ENCODE measurements at places on chromosomes 11 and 22. TPM values are rescaled to one million over a fixed set of nuclear protein-coding genes. Genes with fewer than 3 reads are reported as not detected.

- DNase-seq = no peak
These were observed 99.8 kb downstream of the ZBTB16 start for GRCh38 chr11:114159320-114159719.

DNA sequence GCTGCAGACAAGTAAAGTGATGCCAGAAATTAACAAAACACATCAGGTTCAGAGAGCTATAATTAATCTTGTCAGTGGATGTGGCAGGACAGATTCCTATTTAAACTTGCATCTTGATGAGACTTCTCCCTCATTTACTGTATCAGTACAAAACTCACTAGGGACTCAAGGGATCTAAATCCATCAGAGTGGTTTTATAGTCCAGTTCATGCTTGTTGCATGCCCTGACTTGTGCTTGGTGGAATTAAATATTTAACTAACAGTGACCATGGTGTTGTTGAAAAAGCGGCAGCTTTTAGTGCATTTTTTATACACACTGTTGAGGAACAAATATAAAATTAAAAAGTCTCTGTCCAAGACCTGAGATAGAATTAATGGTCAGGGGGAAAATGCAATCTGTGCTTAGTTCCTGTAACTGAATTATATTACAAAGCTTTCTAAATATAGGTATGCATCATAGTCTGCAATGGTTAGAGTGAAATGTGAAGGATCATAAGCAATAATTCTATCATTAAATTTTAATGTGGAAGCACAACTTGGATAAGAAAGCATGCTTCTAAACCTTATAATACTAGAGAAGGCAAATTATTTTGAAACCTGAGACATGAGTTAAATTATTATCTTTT is 1475.5 kb upstream of the TENM4 start:
- DNase-seq = no peak

MICALL1 gene
- 20.8 TPM for total RNA-seq

GRCh38 chr22:31089160-31090100 is 8.3 kb downstream of the SMTN start:
- peak; percentile 36 for DNase-seq

TTC36 gene
- 0.32 TPM for total RNA-seq

- no peak for DNase-seq
These were observed 11.9 kb upstream of the NARS2 start for GRCh38 chr11:78586452-78587046.

KDM4F gene
- not detected for total RNA-seq

- DNase-seq = no peak
These were observed 634.3 kb downstream of the OPCML start for GRCh38 chr11:132898021-132898420.

OR51E2 gene
- total RNA-seq = not detected

DNA sequence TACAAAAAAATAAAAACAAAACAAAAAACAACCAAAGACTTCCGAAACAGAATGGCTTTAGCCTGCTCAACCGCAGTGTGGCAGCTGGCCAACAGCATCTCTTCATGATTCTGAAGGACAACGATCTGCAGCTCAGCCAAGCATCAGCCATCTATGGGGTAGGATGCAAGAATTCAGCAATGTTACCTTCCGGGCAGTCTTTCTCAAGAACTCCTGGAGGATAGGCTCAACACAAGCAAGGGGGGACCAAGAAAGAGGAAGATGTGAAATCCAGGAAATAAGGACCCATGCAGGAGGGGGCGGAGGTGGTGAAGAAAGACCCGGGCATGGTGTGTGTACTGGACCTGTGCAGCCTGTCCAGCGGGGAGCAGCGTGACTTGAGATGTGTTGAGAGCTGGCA is 3.5 kb upstream of the TSPO start:
- no peak for DNase-seq

GRCh38 chr22:41383085-41383484 is 1.3 kb downstream of the TEF start:
- no peak for DNase-seq

DNA sequence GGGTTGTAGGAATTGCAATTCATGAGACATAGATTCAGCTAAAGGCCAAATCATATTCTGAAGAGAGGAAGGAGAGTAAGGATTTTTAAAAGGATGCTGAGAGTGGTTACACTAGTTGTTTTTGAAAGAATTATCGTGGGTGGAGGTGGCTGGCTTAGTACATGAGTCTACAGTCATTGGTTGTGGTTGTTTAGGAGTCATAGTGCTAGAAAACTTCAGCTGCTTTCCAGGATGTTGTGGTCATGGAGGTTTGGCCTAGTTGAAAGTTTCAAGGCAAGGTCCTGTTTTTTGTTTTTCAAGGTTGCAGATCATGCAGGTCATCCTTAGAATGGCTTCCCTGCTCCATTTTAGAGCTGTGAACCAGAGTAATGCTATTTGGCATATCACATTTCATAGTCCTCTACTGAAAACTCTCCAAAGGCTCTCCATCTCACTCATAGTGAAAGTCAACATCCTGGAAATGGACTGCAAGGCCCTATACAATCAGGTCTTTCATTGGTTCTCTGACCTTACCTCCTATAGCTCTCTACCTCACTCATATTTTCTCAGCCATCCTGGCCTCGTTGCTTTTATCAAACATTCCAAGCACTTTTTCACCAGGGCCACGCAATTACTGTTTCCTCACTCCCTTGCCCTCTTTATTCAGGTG is 26.1 kb upstream of the ZBTB44 start:
- no peak for DNase-seq

ZNHIT2 gene
- 11.3 TPM for total RNA-seq

ZNF280B gene
- total RNA-seq = 2.5 TPM

DNA sequence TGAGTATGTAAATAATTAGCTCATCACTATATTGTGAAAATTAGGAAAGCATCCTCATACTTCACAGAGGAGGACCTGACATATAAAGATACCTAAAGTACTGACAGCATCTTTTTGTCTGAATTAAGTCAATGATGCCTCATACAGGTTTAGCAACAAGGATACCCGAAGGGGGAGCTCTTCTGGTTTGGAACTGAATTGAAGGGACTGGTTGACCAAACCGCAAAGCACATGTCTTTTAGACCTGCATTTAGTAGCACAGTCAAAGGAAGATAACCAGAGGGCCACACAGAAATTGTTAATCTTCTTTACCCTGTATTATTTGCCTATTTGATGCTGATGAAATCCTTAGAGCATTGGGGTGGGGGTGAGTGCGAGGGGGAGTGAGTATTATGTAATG is 12.9 kb upstream of the WT1 start:
- DNase-seq = no peak

- peak; percentile 27 for DNase-seq
These were observed 838 bp downstream of the FKBP2 start for GRCh38 chr11:64241491-64242374.

GNB1L gene
- total RNA-seq = 5.8 TPM

DNA sequence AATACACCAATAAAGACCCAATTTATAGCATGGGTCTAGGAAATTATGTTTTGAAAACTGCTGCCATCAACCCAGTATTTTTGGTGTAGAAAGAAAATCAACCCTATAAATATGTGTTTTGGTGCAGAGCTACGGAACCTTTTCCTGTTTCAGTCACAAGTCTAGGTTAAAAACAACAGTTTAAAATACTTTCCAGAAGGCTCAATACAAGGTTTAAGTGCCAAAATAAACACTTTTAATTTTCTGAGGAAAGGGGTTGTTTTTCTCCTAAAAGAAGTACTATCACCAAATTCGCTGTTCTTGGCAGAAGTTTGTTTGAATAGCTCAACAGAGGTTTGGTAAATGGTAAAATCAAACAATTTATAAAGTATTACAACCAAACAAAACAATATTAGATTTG is 201.3 kb downstream of the TMEM135 start:
- DNase-seq = no peak

GTSE1 gene
- 0.95 TPM for total RNA-seq

DNA sequence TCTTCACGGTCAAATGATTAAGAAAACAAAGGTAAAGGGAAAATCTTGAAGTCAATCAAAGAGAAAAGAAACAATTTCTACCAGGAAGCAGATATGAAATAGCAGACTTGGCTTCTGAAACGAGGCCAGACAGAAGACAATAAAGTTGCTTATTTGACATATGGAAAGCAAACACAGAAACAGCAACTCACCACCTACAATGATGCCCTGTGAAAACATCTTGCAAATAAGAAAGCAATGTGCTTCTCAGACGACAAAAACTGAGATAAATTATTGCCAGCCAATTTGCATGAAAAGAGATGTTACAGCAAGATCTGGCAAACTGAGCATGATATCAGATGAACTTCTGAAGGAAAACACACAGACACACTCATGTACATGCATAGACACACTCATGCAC is 45.9 kb upstream of the CTSC start:
- DNase-seq = no peak

ZNF195 gene
- 48.3 TPM for total RNA-seq

- no peak for DNase-seq
These were observed 26.9 kb downstream of the ARFGAP3 start for GRCh38 chr22:42830161-42830560.

DNA sequence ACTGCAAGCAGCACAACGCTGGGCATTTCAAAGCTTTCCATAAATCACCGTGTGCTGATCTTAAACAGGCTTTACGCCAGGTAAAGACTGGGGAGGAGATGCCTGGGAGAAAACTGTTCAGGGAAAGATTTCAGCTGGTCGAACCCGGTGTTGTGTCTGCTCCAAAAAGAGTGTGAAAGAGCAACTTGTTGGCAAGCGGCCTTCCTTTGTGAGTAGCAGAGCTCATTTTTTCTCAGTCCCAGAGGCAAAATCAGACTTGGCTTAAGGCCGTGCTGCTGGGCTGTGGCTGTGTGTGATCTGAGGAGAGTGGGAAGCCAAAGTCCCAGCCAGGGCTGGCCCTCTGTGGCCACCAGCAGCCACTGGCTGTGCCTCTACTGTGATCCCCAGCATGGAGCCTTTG is 75.7 kb upstream of the E2F8 start:
- no peak for DNase-seq

TRIM51 gene
- total RNA-seq = not detected

DNA sequence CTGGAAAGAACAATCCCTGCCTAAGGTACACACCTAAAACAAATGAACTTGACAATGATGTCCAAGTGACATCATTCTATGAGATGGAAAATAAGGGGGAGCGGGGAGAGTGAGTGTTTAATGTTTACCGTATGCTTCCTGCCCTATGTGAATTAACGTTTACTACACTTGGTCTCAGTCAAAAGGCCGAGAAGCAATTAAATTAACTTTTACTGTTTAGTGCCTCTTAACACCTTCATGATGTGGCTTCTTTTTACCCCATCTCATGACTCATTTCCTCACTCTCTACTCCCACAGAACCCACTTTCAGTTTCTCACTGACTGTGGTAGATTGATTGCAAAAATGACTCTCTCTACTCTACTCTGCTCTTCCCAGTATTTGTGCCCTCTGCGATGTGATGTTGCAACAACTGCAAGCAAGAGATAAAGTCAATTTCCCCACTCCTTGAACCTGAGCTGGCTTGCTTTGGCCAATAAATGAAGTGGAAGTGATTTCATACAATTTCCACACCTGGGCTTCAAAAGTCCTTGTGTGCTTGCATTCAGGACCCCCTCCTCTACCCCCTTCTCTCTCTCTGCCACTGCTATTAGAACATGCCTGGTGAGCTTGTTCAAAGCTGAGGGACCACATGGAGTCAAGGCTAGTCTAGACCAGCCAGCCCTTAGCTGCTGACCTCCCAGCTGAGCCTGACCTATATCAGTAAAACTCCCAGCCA is 11.6 kb upstream of the ALKBH3 start:
- DNase-seq = no peak

- DNase-seq = peak; percentile 86
These were observed 522 bp upstream of the UCP2 start for GRCh38 chr11:73982990-73983740.

DNA sequence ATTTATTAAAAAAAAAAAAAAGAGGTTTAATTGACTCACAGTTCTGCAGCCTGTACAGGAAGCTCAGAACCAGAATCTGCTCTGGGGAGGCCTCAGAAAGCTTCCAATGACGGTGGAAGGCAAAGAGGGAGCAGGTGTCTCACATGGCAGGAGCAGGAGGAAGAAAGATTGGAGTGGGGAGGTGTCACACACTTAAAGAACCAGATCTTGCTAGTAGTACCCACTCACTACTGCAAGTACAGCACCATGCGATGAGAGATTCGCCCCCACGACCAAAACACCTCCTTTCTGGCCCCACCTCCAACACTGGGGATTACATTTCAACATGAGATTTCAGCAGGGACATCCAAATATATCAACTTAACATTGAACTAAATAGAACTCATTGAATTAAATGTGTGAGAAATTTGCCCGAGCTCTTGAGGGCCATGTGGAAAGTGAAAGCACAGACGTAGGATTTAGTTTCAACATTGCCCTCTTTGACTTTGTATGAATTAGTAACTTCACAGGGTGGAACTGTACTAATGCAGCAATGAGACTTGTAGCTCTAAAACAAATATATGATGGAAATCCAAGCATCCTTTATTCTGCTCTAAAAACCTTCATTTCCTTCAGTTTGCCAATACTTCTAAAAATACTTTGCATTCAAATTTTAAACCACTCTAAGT is 628.2 kb downstream of the FAM181B start:
- DNase-seq = no peak

CECR2 gene
- total RNA-seq = 1.6 TPM

DNA sequence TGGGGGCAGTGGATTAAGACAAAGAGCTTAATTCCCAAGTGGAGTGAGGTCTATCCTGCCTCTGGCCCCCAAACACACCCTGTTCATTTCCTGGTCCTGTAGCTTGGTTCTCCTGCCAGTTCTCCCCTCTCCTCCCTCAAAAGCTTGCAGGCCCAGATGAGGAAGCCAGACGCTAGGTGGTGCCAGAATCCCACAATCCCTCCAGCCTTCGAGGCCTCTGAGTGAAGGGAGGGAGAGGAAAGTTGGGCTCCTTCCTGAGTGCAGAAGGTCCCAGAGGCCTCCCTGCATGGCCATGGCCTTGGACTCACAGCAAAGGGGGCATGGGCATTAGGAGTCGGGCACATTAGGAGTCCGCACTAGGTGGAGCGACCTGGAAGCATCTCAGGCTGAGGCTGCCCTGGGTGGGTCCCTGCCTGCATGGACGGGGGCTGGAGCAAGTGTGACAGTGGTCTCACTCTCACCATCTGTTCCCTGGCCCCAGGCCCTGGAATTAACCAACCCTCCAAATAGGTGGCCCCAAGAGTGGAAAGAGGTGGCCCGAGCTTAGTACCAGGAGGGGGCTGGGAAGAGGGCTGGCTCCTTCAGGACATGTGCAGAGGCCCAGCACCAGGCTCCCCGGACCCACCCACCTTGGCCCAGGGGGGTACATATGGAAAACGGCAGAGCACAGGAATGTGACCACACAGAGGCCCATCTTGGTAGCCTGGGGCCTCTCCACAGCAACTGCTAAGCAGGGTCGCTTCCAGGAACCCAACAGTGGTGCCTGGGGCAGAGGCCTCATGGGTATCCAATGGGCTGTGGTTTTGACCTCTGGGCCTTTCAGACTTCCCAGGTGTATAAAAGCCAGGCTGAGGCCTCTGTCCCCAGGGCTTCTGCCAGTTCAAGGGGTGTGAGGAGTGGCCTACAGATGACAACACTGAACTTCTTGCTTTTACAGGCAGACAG is 5.2 kb downstream of the FXYD2 start:
- DNase-seq = no peak

ARHGAP42 gene
- 3.1 TPM for total RNA-seq

Data from activated B cell treated with CpG ODN at 0.5 μM for 24 hours (primary cell).